ENCODE measurements at places on chromosomes 7 and 10.

GRCh38 chr7:1401011-1401410 lies 58.3 kb downstream of the MICALL2 start:
- no peak for DNase-seq

DNA sequence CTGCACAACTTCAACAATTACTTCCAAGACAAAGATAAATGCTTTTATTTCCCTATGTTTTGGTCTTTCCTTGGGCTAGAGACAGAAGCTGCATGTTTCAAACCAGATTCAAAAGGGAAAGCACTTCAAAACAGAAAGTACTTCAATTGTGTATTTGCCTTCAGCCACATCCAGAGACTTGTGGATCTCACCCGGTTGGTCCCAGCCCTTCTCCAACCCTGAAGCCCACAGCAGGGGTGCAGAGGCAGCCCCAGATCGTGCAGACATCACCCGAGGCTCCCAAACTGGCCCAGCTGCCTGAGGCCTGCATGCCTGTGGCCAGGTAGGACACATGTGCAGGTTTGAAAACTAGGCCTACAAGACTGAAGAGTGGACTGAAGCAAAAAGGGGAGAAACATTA lies 80.8 kb downstream of the ALOX5 start:
- no peak for DNase-seq

- DNase-seq = no peak
Observed at GRCh38 chr10:15325243-15325943, 45.7 kb downstream of the FAM171A1 start.

- DNase-seq = no peak
Observed at GRCh38 chr10:44757551-44758205, 153.5 kb upstream of the TMEM72 start.

GRCh38 chr7:111132833-111133232 lies 41.9 kb downstream of the LRRN3 start:
- no peak for DNase-seq

DNA sequence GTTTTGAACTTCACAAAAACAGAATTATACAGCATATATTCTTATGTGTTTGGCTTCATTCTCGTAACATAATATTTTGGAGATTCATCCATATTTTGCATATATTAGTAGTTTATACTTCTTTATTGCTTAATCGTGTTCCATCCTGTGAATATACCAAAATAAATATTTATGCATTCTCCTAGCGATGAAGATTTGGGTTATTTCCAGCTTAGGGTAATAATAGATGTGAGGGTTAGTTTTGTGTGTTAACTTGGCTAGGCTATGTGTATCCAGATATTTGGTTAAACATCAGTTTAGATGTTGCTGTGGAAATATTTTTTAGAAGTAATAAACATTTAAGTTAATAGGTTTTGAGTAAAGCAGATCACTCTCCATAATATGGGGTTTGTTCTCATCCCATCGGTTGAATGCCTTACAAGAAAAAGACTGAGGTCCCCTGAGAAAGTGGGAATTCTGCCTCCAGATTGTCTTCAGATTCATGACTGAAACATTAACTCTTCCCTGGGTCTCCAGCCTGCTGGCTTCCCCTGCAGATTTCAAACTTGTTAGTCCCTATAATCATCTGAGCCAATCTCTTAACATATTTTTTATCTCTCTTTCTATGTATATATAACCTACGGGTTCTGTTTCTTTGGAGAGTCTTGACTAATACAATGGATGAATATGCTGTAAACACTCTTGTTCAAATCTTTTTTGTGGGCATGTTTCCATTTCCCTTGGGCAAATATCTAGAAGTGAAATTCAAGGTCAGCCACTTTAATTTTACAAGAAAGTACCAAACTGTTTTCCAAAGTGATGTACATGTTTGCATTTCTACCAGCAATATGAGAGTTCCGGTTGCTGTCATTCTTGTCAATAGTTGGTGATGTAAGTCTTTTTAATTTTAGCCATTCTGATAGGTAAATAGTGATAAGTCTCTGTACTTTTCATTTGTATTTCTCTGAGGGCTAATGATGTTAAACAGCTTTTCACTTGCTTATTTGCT lies 48.7 kb downstream of the PDK4 start:
- no peak for DNase-seq

DNA sequence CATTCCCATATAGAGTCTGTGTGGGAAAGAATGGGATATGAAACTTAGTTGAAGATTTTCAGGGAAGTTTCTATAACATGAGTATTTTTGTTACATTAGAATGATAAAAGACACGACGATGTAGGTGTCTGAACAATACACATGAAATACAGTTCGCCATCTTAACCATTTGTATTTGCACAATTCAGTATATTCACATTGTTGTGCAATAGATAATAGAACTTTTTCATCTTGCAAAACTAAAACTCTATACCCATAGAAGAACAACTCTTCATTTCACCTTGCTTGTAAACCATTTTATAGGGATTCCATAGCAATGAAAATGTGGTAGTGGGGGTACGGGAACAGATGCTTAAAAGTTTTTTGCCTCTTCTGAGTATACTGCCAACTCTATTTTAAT lies 32.8 kb downstream of the SLC39A12 start:
- no peak for DNase-seq

DNA sequence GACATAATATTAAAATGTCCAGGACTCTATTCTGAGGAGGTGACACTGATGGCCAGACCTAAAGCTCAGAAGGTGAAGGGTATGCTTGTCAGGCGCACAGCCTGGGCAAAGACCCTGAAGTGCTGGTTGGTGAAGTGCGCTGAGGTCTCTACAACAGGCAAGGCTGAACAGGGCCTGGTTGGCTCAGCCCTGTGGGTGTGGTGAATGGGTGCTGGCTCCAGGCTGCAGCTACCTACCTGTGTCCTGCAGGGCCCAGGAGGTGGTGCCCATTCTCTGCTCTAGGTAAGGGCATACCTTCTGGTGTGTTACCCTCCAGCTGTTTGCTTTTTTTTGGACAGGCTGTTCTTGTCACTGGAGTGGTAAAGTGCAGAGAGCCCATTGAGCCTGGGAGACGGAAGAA lies 85.1 kb downstream of the RAMP3 start:
- no peak for DNase-seq

DNA sequence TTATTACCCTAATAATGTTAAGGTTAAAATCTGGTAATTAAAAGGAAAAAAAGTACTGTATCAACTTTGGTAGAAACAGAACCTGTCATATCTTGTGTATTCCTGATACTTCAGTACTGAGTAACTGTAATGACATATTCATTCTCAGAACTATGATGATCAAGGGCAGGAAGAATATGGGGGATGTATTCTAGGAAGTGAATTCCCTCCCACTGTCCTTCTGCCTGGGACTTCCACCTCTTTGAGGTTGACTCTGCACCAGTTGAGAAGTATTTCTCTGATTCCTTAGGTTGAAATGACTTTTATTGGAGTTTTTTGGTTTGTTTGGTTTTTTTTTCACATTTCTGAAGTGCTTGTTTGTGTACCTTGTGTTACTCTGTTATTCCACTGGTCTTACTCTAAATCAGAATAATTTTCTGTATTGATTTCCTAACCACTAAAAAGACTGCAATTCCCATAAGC lies 36.9 kb downstream of the WASL start:
- no peak for DNase-seq

GRCh38 chr7:150325110-150325611 lies 1.8 kb upstream of the ACTR3C start:
- DNase-seq = no peak

GRCh38 chr10:11515596-11516430 lies 95.6 kb downstream of the USP6NL start:
- DNase-seq = peak; percentile 69

DNA sequence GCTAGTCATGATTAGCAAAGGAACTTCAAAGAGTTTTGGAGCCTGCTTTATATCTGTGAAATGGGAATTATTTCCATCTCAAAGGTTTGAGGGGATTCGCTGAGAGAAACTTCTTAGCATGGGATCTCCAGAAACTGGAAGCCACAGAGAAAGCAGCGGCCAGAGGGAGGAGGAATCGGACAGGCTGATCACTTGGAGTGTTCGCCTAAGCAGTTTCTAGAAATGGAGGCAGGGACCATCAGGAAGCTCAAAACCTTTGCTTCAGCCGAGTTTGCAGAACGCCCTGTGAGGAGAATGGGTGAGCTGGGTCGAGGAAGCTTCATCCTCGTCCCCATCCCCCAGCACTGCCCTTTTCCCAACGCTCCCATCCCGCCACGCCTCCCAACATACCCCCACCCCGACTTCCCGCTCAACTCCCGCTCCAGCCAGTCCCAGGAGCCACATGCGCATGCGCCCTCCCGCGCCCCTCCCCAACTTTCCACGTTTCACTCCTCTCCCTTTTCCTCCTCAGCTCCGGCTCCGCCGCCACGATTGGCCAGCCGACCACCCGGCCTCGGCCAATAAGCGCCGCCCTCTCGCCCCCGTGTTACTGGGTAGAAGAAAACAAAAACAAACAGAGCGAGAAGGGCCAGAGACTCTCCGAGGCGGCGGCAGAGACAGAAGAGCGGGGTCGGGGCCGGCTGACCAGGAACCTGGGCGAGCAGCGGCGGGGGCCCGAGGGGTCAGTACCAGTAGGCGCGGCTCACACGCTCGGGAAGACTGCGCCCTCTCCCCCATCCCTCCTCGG lies at the start of gene PDCD4:
Gene PDCD4 (plus strand): TSS at position 631 of the 787 bp plus-strand sequence. CDS start 4,100 bp downstream, outside the sequence.
- DNase-seq = peak; percentile 91

DNA sequence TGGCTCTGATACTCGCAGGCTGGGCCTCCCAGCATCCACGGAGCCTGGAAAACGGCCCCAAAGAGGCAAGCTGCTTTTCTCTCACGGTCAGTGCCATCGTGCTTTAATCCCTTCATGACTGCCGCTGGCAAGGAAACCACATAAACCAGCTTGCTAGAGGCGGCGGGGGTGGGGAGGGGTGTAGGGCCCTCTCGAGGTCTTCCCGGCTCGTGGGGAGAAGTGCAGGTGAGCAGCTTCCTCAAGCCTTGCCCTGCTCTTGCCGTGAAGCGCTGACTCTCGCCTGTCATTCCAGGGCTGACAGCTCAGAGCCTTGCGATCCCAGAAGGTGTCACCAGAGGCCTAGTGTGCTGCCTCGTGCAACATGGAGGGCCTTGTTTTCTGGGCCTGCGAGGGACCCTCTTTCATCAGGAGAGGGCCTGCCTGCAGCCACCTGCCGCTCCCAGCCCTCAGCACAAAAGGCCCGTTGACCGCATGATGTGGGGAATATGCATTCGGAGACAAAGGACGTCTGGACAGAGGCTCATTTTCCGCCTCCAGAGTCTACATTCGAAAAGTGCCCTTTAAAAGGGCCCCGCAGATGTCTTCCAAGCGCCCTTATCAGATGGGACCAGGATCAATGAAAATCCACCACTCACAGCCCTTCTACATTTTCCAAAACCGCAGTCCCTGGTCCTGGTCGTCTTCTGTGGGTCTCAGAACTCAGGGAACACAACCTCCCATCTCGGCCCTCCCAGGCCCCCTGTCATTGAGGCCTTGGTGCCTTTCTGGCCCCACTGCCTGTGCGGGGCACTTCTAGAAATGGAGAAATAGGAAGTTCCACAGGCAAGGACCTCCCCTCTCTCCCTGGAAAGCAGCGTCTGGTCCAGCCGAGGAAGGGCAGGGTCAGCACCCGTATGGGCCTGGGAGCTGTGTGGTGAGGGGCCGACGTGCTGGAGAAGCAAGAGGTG lies 58.7 kb downstream of the ZRANB1 start:
- peak; percentile 44 for DNase-seq

GRCh38 chr7:919114-919442 lies 35.4 kb downstream of the ADAP1 start:
- no peak for DNase-seq

DNA sequence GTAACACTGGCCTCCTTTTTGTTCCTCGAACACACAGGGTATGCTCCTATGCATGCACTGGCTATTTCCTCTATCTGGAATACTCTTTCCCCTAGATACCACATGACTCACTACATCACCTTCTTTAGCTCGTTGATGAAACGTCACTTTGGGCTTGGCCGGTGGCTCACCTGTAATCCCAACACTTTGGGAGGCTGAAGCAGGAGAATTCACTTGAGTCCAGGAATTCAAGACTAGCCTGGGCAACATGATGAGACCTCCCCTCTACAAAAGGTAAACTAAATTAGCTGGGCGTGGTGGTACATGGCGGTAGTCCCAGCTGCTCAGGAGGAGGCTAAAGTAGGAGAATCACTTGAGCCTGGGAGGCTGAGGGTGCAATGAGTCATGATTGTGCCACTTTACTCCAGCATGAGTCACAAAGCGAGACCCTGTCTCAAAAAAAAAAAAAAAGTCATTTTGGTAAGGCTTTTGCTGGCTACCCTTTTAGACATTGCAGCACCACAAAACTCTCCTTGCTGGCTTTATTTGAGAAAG lies 14.5 kb downstream of the ANKIB1 start:
- no peak for DNase-seq

DNA sequence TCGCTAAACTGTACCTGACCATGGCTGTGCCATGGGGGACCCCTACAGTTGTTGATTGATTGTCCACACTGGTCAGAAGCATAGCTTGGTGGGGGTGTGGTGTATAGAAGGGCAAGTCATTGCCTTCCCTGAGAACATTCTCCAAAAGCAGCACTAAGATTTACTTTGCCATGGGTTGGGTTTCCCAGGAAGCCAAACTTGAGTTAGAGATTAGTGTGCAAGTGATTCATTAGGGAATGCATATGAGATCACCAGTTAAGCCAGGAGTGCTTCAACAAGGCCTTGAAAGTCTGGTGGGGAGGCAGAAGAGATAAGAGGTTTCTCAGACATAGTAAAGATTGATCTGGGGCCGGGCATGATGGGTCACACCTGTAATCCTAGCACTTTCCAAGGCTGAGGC lies 21.4 kb upstream of the TPST1 start:
- DNase-seq = no peak

DNA sequence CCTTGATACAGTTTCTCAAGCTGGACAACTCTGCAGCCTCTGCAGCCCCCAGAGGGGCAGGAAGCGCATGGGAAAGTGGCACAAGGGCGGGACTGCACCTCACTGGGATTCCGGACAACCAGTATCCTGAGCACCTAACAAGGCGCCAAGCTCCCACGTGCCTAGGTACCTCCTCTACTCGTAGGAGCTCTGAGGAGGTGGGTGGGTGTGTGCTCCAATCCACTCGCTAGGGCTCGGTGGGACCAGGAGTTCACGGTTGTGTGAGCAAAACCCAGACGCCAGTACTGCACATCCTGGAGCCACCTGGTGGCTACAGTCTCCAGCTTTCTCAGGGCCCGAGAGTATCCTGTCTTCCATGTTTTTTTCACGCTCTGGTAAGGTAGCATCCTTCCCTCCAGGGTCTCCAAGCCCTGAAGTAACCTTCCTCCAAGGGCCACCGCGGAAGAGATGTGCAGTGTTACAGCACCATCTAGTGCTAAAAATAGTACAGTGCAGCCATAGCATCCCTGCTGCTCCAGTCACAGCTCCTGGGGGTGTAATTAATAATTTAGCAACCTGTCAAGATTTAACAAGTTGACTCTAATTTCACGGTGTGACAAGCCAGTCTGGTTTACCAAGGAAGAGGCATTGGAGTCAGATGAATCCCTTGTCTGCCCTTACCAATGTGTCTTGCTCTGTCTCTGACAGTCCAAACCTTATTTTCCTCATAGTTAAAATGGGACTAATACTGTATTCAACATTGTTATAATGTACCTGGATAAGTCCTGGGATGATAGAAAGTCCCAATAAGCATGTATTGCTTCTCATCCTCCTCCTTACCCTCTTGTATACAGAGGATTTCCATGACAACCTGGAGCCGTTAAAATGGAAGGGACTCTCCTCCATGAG lies 70.4 kb downstream of the HERPUD2 start:
- peak; percentile 54 for DNase-seq

GRCh38 chr7:1112109-1112508 lies 24.2 kb downstream of the GPER1 start:
- DNase-seq = no peak

All from RPMI8226 (cell line).